ENCODE measurements at places on chromosomes 12 and 14. TPM values are rescaled to one million over a fixed set of nuclear protein-coding genes. Genes with fewer than 3 reads are reported as not detected.

The TAS2R8 gene
- total RNA-seq = not detected

The LTB4R2 gene
- total RNA-seq = 23.3 TPM

The GPR84 gene
- 0.99 TPM for total RNA-seq

The MDGA2 gene
- total RNA-seq = not detected

DNA sequence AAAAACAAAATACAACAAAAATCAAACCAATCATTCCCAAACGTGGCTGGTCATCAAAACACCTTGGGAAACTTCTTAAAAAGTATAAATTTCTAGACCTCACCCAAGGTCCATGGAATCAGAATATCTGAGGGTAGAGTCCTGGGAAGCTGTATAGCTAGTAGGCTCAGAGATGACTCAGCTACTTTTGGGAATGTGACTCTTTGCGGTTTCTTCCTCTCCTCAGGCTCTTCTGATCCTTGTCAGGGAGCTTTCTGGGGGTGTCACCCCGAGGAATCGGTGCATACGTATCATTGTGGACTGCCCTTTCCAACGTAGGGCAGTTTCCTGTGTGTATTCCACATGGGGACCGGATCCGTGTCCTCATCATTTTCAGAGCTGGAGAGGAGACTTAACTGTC, 14.8 kb downstream of the JDP2 start:
- H3K4me3 ChIP-seq = no peak overlapping the region
- peaks cover 9% of the 10 kb centered on the region for H3K4me1 ChIP-seq
- H3K27ac ChIP-seq = no peak overlapping the region
- no peaks in the 10 kb centered on the region for H3K36me3 ChIP-seq
- DNase-seq = no peak

DNA sequence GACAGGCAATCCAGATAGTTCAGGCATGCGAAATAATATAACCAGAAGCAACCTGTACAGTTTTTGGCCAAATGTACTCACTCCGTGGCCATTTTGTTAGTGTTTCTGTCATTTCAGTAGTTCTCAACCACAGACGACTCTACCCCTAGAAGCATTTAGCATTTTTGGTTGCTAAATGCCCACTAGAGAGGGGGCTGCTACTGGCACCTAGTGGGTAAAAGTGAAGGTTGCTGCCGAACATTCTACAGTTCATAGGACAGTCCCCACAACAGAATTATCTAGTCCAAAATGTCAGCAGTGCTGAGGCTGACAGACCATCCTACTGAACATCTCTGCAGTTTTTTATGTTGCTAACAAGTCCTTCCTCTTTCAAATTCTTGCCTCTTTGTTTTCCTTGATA, 107.4 kb downstream of the TSHR start:
- DNase-seq = no peak
- H3K27me3 ChIP-seq = peaks cover 4% of the 10 kb centered on the region
- H3K27ac ChIP-seq = no peak overlapping the region

DNA sequence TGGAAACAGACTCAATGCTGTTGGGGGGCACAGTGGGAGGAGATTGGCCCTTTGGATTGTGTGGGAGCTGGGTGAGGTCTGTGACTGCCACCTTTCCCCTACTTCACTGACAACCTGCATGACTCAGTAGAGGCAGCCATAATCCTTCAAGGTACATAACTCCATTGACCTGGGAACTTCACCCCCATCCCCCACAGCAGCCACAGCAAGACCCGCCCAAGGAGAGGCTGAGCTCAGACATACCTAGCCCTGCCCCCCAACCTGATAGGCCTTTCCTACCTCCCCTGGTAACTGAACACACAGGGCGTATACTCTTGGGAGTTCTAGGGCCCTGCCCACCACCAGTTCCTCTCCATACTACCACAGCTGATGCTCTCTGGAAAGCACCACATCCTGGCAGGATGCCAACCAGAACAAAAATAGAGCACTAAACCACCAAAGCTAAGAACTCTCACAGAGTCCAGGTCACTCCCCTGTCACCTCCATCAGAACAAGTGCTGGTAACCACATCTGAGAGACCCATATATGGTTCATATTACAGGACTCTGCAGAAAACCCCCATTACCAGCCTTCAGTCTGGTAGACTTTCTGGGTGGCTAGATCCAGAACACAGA, 703.9 kb downstream of the FSCB start:
- no peak for DNase-seq
- no peaks in the 10 kb centered on the region for H3K27me3 ChIP-seq
- no peak overlapping the region for H3K4me3 ChIP-seq
- H3K27ac ChIP-seq = no peak overlapping the region

DNA sequence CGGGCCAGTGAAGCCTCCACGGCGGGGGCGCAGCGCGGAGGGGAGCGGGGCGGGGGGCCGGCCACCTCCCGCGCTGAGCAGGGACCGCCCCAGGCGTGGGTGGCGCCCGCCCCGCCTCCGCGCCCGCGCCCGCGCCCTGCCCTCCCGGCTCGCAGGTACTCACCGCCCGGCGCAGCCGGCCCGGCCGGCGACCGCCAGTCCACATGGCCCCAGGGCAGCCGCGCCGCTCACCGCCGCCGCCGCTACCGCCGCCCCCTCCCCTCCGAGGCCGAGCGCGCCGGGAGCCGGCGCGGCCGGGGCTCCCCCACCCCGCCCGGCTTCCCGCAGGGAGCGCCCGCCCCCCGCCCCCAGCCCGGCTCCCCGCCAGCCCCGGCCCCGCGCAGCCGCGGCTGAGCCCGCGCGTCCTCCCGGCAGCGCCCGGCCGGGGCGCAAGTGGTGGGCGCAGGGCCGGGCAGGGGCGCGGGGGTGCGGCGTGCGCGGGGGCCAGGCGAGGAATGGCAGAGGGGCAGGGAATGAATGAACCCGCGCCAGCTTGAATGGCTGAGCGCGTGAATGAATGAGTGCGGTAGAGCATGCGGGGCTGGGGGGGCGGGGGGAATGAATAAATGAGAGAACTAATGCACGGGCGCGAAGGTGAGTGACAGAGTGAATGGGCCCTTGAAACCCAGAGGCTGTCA, at the start of gene BEGAIN:
Gene BEGAIN (minus strand): TSS at position 332 of the 677 bp plus-strand sequence. CDS start 127 bp downstream, at position 205.
- no peak within 1 kb of the TSS for H3K27ac ChIP-seq
- peaks cover 13% of the 10 kb centered on the region for H3K4me1 ChIP-seq
- peaks cover 36% of the 10 kb centered on the region for H3K27me3 ChIP-seq
- peak within 1 kb of the TSS; percentile 72 for H3K4me3 ChIP-seq
- H3K36me3 ChIP-seq = peaks cover 4% of the 10 kb centered on the region

DNA sequence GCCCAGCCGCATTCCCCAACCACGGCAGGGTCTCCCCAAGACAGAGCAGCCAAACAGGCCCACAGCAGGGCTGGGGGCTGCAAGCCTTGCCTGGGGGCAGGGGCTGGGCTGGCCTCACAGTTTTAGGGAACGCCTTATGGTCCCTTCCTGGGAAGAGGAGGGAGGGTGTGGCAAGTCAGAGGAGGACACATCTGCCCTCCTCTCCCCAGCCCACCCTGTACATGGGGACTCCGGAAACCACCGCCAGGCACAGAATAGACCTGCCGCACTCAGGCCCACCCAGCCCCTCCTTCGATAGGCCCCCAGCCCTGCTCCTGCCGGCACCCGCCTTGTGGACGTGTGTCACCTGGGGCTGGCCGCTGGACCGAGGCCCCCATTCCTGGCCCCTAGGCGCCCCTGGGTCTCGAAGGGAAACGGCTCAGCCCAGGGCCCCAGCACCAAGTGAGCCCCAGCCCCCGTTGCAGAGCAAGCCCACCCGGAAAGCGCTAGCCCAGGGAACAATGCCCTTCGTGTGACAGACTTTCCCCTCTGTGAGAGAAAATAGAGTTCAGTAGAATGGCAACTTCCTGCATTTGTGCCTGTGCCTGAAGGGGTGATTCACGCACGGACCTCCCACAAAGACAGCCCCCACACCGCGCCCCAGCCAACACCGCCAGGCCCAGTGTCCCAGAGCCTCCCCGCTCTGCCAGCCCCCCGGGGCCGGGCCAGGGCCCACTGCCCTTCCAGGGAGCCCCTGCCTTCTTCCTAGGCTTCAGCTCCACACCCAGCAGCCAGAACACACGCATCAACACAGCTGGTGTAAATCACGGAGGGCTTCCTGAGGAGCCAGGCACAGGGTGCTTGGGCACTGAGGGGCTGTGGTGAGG, 12.0 kb upstream of the NUDT14 start:
- no peak overlapping the region for H3K4me3 ChIP-seq
- DNase-seq = no peak
- H3K4me1 ChIP-seq = peaks cover 21% of the 10 kb centered on the region
- H3K27me3 ChIP-seq = peaks cover 30% of the 10 kb centered on the region
- H3K36me3 ChIP-seq = peaks cover 3% of the 10 kb centered on the region
- no peak overlapping the region for H3K27ac ChIP-seq

- no peak overlapping the region for H3K4me3 ChIP-seq
- no peak for DNase-seq
These were observed 6.4 kb downstream of the AP5M1 start for GRCh38 chr14:57275023-57275664.

GRCh38 chr12:2575245-2575644, 219.5 kb upstream of the FKBP4 start:
- H3K27me3 ChIP-seq = peaks cover 54% of the 10 kb centered on the region
- H3K4me1 ChIP-seq = peaks cover 3% of the 10 kb centered on the region
- no peak overlapping the region for H3K4me3 ChIP-seq
- no peak for DNase-seq

DNA sequence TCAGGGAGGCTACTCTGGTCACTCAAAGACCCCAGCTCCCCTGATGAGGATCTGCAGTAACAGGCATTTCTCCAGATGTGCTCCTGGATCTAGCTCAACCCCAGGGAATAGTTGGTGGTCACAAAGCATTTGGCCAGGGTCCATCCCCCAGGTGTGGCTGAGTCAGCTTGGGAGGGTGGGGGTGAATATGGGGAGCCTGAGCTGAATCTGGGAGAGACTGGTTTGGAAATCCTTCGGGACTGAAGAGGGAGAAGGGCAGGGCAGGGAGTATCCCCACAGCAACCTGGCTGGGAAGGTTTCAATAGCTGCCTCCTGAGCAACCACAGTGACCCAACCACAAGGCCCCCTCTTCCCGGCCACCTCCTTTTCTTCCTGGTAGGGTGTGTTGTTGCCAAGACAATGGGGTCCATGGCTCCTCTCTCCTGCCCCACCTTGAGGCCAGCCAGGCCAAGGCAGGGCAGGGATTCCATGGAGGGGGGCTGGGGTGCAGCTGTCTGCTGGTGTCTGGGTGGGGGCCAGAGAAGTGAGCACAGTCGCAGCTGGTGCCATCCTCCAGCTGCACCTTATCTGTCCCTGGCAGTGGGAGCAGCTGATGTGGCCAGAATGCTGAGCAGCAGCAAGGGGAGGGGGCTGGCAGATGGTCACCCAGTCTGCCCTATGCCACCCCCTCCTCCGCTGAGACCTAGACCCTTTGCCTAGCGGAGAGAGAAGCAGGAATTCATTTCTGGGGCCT, 5.5 kb downstream of the ASIC1 start:
- peaks cover 5% of the 10 kb centered on the region for H3K4me1 ChIP-seq
- peaks cover 8% of the 10 kb centered on the region for H3K36me3 ChIP-seq
- no peak overlapping the region for H3K27ac ChIP-seq
- no peak for DNase-seq
- H3K4me3 ChIP-seq = no peak overlapping the region
- H3K27me3 ChIP-seq = peaks cover 60% of the 10 kb centered on the region

DNA sequence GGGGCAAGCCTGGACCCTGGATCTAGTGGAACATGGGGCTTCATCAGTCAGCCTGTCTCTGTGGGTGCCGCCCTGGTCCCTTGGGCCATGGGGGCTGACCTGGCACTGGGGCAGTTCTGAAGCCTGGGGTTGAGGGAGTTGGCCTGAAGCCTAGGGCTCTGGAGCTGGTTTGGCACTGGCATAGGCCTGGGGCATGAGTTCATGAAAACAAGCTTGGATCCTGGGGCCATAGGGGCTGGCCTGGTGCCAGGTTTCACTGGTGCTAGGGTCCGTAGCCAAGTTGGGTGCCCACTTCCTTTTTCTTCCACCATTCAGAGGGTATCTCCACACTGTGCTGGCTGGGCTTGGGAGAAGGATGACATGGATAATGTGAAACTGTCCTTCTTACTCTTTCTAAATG, 26.6 kb upstream of the ANO4 start:
- H3K4me1 ChIP-seq = no peaks in the 10 kb centered on the region
- H3K27ac ChIP-seq = no peak overlapping the region
- no peak for DNase-seq
- H3K36me3 ChIP-seq = no peaks in the 10 kb centered on the region
- no peak overlapping the region for H3K4me3 ChIP-seq
- H3K27me3 ChIP-seq = no peaks in the 10 kb centered on the region

DNA sequence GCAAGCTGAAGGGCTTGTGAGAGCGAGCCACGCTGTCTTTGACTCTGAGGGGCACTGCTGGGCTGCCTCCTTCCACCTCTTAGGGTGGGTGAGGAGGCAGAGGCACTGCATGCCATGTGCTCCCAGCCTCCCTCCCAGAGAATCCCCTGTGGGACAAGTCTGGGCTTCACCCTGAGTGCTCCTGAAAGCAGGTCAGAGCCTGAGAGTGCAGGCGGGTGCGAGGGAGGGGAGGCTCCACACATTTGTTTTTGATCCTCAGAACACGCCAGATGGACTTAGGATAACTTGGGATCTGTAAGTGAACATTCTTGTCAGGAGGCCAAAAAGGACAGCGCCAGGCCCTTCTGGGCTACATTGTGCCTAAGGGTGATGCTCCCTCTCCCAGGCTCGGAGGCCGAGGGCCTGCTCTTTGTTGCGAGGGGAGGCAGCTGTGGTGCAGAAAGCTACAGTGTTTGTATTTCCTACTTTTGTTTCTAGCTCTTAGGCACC, 155.4 kb downstream of the TMX1 start:
- H3K27ac ChIP-seq = no peak overlapping the region
- no peak overlapping the region for H3K4me3 ChIP-seq
- DNase-seq = no peak

GRCh38 chr12:30822385-30823155, 67.8 kb upstream of the CAPRIN2 start:
- H3K27ac ChIP-seq = peak overlapping the region; percentile 84
- no peak for DNase-seq
- H3K36me3 ChIP-seq = peaks cover 7% of the 10 kb centered on the region
- H3K4me1 ChIP-seq = peaks cover 15% of the 10 kb centered on the region
- H3K27me3 ChIP-seq = peaks cover 80% of the 10 kb centered on the region

GRCh38 chr12:118061873-118062843, 1.2 kb upstream of the WSB2 start:
- peaks cover 39% of the 10 kb centered on the region for H3K4me1 ChIP-seq
- peak overlapping the region; percentile 99 for H3K4me3 ChIP-seq
- H3K27me3 ChIP-seq = no peaks in the 10 kb centered on the region
- H3K27ac ChIP-seq = peak overlapping the region; percentile 95

DNA sequence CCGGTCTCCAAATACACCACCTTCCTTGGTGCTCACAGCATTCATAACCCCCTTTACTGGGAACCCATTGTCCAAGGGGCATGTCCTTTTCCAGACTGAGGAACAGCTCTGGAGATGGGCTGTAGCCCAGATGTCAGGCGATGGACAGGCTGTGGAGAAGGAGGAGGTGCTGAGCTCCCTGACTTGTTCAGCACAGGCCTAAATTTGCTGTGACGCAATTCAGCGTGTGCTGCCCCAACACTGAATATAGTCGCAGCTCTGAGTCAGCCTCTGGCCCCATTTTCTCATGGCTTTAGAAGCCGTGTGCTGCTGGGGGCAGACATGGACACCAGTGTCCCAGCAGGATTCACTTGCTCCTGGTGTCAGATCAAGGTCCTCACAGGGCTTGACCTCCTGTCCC, 269.1 kb downstream of the EMP1 start:
- H3K4me1 ChIP-seq = no peaks in the 10 kb centered on the region
- no peak overlapping the region for H3K27ac ChIP-seq
- no peak overlapping the region for H3K4me3 ChIP-seq
- peaks cover 16% of the 10 kb centered on the region for H3K27me3 ChIP-seq
